ENCODE measurements at places on chromosomes 1 and 21.
A peak's percentile ranks its signal among the peaks of the same experiment; 100 is the strongest.

GRCh38 chr21:26137379-26138060, 33.0 kb downstream of the APP start:
- no peak for DNase-seq

DNA sequence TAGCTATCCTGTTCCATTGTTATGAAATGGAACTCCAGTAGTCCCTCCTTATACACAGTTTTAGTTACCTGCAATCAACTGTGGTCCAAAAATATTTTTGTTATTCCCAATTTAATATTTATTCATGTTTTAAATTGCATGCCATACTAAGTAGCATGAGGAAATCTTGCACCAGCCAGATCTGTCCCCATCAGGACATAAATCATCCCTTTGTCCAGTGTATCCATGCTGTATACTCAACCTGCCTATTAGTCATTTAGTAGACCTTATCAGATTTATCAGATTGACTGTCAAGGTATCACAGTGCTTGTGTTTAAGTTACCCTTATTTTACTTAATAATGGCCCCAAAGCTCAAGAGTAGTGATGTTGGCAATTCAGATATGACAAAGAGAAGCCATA, 207.9 kb upstream of the DMRTA2 start:
- DNase-seq, result no peak

DNA sequence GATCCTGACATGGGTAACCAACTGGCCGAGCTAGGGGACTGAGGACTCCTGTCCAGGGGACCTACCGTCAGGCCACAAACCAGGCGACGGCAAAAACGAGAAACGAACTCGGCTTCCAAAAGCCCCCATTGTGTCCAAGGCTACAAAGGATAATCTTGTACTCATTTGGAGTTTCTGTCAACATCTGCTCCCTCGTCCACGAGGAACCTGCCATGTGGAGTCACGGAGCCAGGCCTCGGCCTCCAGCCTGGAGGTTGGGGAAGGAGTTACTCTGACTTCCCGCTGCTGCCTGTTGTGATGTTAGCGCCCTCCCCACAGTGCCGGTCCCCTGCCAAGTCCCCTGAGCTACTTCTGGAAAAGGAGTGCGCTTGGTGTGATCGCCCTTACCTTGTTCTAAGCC, 7.3 kb downstream of the KRTAP10-1 start:
- DNase-seq, result no peak

GRCh38 chr1:25795946-25796810, 3.8 kb upstream of the SELENON start:
- no peak for DNase-seq

- peak; percentile 59 for DNase-seq
These were observed 552 bp upstream of the GPR157 start for GRCh38 chr1:9129266-9130041.

- no peak for DNase-seq
These were observed 49.6 kb upstream of the GOLT1A start for GRCh38 chr1:204263254-204263910.

- peak; percentile 93 for DNase-seq
These were observed 12.8 kb downstream of the ADAMTSL4 start for GRCh38 chr1:150561974-150562445.

DNA sequence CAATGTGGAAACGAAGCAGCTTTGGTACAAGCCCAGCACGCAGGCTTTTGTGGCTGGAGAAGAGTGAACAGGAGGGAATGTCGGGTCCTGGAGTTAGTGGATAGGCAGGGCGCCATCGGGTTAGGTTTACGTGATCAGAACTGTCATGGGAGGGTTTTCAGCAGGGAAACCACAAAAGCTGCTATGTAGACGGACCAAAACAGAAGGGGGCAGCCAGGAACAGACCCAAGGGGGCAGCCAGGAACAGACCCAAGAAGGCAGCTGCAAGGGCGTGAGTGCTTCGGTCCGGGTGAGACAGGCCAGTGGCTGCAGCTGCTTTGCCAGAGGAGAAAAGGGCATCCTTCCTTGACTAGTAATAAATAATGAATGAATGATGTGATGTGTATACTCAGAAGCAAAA, 77.5 kb upstream of the KIF1B start:
- DNase-seq, result no peak
